ENCODE measurements at places on chromosomes 5 and 9.
A peak's percentile ranks its signal among the peaks of the same experiment; 100 is the strongest.

DNA sequence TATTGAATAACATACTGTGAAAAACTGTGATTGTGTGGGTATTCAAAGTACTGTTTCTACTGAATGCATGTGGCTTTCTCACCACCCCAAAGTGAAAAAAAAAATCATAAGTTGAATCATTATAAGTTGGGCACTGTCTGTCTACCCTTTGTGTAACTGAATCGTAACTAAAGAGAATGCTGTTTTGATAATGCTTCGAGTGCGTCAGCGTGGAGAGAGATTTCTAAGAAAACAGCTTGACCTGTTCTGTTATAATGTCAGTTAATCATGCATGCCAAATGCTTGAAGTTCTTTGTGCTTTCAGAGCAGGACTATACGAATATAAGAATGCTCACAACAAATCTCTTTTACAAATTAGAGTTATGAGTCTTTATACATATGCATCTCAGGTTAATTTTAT is 148.8 kb upstream of the SGCD start:
- DNase-seq: no peak

DNA sequence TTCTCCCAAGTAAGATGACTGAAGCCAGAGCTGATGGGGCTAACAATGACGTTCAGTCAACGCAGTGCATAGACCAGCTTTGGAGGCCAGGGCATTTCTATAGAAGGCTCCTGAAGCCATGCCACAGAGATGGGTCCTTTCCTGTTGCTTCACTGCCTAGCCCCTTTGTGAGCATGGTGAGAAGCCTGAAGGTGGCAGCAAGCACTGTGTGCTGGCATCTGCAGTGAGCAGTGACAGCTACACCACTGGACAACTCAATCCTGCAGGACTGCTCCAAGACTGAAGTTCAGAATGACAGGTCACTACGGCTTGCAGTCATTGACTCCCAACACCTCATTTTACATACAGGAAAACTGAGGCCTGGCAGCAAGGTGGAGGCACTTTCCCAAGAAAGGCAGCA is 229.0 kb downstream of the TSSK1B start:
- no peak for DNase-seq

DNA sequence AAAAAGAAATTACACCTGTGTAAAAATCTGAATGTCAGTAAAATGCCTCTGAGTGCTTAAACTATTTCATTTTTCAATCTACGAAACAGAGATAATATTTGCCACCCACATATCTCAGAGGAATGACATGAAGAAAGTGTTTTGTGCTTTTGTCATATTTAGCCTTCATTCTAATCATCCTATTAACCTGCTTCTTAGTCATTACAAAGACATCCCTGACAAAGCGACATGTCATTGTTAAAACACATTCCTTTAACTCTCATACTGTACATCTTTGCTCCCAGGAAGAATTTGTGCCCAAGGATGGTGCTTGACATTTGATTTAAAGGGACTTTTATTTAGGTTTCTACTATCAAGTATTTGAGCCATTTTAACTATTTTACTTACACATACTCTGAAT is 275.9 kb downstream of the DMRTA1 start:
- no peak for DNase-seq

DNA sequence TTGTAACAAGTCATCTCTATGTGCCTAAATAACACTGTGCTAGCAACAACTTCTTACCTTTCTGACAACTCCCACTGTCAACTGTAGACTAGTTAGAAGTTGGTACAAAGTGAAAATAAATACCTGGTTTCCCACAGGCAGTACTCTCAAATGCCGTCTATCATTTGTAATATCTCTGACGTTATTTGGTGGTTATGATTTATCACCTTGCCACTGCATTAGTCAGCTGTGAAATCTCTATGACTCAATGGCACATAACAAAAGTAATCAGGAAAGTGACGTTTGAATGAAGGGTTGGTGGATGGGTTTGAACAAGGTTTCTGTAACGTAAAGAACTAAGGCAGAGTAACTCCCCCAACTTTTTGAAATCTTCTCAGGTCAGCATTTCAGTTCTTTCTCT is 592.3 kb downstream of the MAT2B start:
- peak; percentile 78 for DNase-seq

DNA sequence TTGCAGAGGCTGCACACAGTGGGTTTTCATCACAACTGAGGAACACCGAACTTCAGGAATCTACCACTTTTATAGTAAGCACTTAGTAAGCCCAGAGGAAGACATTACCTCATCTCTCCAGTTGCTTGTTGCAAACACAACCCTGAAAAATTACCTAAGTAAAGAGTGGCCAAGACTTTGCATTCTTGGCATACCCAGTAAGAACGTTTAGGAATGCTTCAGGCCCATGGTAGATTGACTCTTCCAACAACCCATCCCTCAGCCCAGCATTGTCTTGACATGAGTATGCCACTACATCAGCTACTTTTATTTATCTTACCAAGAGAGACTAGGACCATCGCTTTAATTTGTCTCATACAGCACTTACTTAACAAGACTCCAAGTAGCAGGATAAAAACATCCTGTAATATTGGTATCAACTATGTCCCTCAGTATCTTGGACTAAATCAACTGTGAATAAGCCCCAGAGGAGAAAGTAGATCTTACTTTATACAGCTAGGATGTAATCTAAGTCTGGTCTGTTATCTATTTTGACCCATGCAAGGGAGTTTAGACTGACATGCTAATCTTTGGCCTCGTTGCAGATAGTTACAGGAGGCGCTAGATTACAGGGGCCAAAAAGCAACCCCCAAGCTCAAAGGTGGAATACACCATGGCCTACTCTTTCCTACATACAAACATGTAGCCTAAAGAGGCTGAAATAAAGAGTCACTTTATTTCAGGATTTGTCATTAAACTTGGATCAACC is 114.9 kb downstream of the INVS start:
- no peak for DNase-seq

DNA sequence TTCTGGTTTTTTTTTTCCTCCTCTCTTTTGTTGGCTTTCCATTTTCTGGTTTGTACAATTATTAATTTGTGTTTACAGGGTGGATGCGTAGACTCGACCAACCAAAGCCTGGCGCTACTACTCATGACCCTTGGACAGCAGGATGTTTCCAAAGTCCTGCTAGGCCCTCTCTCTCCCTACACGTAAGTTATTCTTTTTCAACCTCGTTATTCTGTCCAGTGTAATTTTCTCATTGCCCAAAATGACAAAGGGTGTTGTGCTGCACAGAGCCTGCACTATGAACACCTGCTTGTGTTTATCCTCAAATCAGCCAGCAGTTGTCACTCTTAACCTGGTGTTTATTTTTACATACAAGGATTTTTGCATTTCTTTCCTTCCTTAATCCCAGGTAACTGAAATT is 56.6 kb downstream of the RCL1 start:
- no peak for DNase-seq

DNA sequence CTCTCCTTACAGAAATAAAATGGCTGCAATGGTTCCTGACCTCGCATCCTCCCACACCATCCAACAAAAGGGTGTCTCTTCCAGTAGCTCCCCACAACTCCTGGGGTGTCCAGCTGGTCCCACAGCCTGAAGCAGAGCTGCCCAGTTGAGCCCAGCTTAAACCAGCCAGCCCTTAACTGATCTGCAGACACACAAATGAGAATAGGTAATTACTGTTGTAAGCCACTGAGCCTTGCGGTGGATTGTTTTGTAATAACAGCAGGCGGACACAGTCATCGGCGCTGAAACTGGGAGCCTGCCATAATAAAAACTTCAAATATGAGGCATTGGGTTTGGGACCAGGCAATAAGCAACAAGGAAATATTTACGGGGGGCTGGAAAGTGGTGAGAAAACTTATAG is 10.4 kb upstream of the ZBTB43 start:
- peak; percentile 55 for DNase-seq

DNA sequence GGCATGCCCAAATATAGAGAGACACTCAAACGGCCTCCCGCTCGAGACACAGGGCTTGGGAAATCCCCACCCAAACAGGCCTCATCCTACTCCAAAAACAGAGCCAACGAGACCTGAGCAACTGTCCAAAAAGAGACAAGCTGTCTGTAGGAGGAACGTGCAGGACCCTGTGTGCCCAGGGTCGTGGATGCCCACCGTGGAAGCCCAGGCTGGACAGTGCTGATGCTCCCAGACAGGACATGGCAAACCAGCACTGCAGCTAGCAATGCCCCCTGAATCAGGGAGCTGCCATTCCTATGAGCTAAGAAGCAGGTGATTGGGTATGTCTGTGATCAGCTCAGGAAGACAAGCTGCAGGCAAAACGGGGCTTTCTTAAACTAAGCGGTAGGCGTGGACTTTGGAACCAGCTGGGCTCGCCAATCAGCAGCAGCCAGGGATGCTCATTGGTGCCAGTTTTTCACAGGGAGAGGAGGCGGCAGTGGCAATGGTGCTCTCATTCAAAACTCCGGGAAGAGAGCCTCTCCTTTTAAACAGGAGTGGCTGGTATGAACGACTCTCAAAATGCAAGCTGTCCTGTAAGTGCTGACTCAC is 113.1 kb upstream of the IRX2 start:
- DNase-seq: no peak
